Activated T-helper 1 cell treated with Interleukin-2 at 50 U/mL for 16 hours (primary cell): ENCODE measurements at places on chromosomes 1 and 21.
A peak's percentile ranks its signal among the peaks of the same experiment; 100 is the strongest.

DNA sequence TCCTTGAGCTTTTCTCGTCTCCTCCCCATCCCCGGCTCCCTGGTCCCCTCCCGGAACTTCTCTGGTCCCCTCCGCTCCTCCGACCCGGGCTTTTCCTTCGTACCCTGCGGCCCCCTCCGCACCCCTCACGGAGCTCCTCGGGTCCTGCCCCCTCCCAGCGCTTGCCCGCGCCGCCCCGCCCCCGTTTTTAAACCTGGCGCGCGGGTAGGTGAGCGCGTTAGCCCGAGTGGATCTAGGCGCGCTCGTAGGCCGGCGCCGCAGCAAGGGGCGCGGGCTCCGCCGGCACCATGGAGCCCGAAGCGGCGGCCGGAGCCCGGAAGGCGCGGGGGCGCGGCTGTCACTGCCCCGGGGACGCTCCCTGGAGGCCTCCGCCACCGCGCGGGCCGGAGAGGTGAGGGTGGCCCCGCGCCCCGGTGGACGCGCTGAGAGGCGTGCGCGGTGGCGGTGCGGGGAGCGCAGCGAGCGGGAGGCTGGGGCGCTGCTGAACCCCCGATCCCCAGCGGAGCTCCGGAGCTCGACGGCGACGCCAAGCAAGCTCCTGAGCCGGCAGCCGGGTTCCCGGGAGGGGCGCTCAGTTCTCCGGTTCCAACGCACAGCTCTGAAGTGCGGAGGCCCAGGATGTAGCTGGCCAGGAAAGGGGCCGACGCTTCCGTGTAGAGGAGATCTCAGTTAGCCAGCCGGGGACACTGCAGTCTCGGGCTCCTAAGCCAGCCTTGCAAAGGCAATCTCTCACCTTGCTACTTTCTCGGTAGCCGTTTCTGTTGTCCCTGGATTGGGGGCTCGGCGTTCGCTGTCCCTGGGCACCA is at the start of gene RIPPLY3:
Gene RIPPLY3, plus strand, starts transcription at position 217 of the 806 bp plus-strand sequence. Its CDS starts 71 bp downstream, at position 288.
- no peak for DNase-seq

- no peak for DNase-seq
Observed at GRCh38 chr1:61753998-61754508, 11.8 kb downstream of the PATJ start.

- no peak for DNase-seq
Observed at GRCh38 chr1:32068957-32069588, 3.7 kb upstream of the TMEM39B start.

DNA sequence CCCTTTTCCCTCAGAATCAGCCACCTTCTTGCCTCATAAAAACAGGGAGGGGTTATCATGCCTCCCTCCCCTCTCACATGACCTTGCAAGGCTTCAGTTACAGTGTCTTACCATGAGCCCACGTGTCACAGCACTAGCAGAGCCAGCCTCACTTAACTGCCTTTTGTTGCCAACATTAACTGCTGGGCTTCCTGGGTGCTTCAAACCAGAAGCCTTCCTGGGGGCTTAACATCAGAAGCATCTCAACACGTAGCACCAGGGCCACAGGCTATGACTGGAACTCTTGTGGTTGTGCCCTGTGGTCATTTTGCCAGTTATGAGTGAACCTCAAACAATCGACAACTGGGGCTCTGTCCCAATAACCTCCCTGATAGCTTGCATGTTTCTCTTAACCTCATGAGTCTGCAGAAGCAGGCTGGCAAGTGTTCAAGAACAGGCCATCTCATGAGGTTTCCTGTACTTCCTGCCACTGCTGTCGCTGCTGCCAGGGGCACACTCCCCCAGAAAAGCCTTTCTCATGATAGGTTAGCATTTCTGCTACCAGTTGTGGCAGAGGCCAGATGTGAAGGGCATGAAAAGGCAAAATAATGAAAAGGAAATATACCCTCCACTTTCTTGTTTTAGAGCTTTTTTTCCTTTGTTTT is 132.2 kb downstream of the GLUL start:
- DNase-seq: peak; percentile 20

GRCh38 chr1:221762121-221762520 is 20.2 kb upstream of the DUSP10 start:
- DNase-seq: no peak

DNA sequence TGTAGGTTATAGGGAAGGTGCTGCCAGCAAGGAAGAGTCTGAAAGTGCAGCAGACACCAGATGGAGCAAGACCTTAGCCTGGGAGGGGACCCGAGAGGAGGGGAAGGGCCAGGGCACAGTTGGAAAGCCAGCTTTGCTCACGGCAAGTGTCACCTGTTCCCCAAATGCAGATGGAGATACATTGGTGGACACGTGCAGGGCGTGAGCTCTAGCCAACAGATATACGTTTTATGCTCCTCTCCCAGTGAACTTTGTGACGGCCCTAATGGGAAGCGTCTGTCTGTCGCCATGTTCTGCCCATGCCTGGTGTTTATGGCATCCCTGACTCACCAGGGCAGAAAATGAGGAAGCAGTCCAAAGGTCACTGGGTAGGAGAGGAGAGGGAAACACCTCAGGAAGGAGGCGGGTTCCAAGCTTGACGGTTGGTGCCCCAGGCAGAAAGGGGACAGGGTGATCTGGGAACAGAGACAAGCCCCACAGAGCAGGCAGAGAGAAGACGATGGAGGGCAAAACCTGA is 7.6 kb downstream of the GPA33 start:
- DNase-seq: no peak

GRCh38 chr1:28180306-28181305 is 4.1 kb upstream of the PTAFR start:
- DNase-seq: no peak

GRCh38 chr21:37407719-37408420 is 41.3 kb downstream of the DYRK1A start:
- no peak for DNase-seq

GRCh38 chr1:225825078-225825477 is 15.2 kb downstream of the EPHX1 start:
- no peak for DNase-seq
